CD14-positive monocyte (primary cell): ENCODE measurements at places on chromosomes 5 and 9.

DNA sequence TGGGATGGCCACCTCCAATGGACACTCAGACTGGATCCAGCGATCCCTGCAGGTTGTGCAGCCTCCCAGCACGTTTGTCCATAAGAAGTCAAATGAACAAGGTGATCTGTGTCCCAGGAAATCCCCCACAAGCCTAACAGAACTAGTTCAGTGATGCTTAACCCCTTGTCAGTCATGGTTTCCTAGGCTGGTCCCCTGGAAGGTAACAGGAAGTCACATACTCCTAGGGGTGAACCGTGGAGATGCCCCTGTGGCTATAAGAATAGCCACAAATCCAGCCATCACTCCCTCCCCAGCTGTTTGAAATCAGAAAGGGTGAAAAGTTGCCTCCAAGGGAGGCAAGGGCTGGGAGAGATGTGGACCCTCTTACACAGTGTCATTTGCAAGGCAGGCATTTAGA is 22.5 kb downstream of the PAX5 start:
- no peak for DNase-seq

DNA sequence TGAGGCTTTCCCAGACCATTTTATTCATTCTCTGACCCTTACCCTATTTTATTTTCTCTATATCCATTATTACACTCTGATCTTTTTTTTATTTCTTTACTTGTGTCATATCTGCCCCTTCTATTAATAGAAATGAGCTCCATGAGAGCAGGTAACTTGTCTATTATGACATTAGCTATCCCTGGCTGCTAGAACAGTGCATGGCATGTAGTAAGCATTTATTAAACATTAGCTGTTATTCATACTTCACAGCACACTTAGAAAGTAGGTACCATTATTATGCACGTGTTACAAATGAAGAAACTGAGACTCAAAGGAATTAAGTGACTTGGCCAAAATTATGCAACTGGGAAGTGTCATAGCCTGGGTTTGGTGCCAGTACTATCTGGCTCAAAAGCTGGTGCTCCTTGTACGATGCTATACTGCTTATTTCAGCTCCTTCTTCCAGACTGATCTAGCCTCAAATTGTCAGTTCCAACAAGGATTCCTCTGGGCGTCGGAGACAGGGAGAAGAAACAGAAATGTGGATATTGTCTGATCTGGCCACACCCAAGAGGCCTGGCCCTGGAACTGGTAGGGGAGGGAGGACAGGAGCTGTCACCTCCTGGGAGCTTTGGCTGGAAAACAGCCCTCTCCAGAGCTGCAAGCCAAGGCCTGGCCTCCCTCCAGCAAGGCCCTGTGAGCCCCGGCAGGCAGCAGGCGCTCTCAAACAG is 10.8 kb upstream of the NIPAL4 start:
- DNase-seq = no peak

DNA sequence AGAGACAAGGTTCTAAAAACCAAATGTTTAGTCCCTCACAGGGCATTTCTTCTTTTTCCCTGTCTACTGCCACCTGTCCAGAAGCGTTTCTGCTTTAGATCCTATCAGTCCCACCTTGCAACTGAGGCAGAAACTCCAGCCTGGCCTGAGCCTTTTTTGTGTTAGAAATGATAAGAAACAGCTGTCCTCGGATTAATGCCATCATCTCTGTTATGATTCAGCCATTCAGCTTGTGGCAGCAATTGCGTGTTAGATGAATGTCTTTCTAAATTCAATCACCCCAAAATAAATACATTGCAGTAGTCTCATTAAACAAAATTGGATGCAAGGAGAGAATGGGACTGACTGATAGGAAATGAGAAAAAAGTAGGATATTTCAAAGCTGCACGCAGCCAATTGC is 28.3 kb upstream of the FRMPD1 start:
- no peak for DNase-seq

- DNase-seq = no peak
Observed at GRCh38 chr9:40935336-40935735, 193.1 kb downstream of the FOXD4L6 start.

DNA sequence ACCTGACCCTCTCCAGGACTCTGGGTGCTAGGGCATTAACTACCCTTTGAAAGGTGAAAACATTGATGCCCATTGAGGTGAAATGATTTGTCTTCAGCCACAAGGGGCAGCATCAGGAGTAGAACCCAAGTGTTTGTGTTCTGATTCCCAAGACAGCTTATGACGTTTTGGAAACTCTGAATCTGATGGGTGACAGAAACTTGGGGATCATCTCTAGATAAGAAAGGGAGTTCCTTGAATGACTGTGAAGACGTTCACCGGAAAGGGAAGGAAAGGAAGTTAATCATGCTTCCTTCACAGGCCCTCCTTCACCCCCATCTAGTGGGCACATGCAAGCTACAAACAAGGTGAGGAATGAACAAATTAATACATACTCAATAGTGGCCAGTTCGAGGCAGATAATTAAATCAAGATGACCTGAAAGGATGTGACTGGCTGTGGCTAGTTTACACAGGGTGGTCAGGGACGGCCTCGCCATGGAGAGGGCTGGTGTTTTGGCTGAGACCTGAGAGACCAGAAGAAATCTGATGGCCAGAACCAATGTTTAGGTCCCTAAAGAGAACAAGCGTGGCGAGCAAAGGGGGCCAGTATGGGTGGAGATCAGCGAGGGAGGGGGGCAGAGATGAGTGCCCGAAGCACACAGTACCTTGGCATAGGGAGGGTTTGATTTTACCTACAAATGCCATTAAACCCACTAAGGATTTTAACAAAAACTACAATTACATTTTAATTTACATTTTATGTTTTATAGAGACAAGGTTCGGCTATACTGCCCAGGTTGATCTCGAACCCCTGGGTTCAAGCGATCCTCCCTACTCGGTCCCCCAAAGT is 937 bp upstream of the SLC26A2 start:
- DNase-seq = peak; percentile 78

- DNase-seq = no peak
Observed at GRCh38 chr5:95777441-95777840, 45.1 kb downstream of the GLRX start.

DNA sequence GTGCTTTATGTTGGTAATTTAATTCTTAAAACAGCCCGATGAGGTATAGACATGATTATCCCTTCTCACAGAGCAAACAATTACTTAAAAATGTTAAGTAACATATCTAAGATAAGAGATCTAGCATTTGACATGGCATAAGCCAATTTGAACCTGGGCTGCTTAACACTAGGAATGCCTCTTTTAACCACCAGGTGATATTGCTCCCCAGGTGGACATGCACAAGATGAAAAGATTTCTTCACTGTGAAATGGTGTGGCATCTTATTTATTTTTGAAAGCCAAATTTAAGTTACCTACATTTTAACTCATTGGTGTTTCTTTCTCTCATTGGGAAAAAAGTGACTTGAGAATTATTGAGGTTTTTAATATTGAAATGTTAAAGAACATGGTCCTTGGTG is 15.8 kb upstream of the LRRC70 start:
- DNase-seq = no peak

DNA sequence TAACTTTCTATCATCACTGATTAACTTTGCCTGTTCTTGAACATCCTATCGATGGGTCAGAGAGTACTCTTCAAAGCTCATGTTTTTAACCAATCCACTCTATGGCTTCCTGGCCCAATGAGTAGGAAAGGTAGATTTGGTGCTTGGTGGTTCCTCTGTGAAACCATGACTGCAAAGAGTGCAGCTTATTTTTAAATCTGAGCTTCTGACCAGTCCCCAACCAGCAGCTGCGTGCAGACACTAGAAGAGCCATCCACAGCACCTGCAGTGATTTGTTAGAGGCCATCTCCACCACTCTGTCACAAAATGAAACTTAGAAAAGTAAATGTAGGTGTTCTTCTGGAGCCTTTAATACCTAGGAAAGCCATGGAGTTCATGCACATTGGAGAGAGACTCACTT is 107.3 kb upstream of the WWC1 start:
- no peak for DNase-seq

DNA sequence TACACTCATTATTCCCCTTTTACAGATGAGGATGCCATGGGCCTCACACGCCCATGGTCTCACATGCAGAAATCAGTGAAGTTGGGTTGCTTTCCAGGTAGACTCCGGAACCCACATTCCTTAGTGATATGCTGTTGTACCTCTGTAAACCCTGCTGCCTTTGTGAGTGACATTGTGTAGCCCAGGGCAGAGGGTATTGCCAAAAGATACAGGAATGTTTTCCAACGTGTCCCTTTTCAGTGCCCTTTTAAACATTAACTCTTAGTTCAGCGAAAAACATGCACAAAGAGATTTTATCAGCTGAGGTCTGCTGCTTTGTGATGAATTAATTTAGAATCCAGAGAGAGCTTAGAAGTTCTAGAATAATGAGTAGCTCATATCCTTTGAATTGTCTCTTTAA is 38.3 kb upstream of the TRMT10B start:
- DNase-seq = no peak

- DNase-seq = no peak
Observed at GRCh38 chr5:159402311-159402710, 72.0 kb upstream of the IL12B start.

- no peak for DNase-seq
Observed at GRCh38 chr5:37840053-37841034, 503 bp upstream of the GDNF start.

- DNase-seq = no peak
Observed at GRCh38 chr9:22683700-22684075, 237.1 kb downstream of the DMRTA1 start.
